GM23338 (cell line): ENCODE measurements at places on chromosomes 3 and 15. TPM values are rescaled to one million over a fixed set of nuclear protein-coding genes. Genes with fewer than 3 reads are reported as not detected.
A peak's percentile ranks its signal among the peaks of the same experiment; 100 is the strongest.

- DNase-seq, result no peak
Observed at GRCh38 chr3:30476368-30477084, 129.9 kb upstream of the TGFBR2 start.

DNA sequence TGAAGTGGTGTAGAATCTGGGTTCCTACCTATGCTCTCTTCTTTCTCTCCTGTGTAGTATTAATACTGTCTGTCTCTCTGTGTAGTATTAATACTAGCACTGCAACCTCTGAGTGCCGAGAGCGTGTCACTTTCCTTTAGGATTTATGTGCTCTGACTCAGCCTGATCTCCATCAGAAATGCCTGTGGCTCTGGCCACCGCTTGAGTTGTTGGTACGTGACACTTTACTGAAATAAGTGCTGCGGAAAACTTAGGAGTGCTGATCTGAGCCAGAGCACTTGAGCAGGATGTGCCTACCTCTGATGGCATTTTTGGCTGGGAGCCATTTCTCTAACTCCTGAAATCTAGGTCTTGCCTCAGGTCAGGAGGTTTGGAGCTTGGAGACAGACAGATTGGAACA is 807.4 kb downstream of the SQOR start:
- no peak for DNase-seq

DNA sequence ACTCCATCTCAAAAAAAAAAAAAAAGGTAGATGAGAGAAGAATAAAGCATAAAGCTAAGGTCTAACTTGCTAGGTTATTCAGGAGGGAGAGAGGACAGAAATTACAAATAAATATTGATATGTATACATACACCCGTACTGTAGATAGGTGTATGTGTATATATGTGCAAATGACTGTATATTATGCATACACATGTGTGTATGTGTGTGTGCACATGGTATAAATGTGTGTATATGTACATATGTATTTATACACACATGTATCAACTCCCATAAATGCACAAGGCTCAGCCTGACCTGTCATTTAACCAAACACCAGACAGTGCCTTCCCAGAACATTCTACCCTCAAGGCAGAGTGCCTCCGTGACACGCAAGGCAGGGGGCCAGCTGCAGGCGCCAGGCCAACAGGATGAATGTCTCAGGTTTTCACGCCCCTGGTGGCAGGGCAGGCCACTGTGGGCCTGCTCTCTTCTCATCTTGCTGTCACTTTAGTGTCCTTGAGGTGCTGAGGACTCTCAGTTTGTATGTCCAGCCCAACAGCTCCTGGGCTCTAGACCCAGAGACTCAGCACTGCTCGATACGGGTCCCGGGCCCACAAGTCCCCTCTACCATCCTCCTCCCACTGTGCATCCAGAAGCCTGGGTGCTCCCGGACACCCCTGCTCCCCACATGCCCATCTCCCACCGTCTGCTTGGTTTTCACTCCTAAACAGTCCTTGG is 40.4 kb downstream of the TM2D3 start:
- no peak for DNase-seq

GRCh38 chr3:48504051-48504946 is at the start of gene SHISA5:
Gene SHISA5, minus strand, starts transcription at chr3:48504174. Its CDS starts 80 bp downstream, at chr3:48504094.
- DNase-seq, result peak; percentile 73

GRCh38 chr3:195126056-195126605 is 144.8 kb downstream of the XXYLT1 start:
- DNase-seq, result no peak

DNA sequence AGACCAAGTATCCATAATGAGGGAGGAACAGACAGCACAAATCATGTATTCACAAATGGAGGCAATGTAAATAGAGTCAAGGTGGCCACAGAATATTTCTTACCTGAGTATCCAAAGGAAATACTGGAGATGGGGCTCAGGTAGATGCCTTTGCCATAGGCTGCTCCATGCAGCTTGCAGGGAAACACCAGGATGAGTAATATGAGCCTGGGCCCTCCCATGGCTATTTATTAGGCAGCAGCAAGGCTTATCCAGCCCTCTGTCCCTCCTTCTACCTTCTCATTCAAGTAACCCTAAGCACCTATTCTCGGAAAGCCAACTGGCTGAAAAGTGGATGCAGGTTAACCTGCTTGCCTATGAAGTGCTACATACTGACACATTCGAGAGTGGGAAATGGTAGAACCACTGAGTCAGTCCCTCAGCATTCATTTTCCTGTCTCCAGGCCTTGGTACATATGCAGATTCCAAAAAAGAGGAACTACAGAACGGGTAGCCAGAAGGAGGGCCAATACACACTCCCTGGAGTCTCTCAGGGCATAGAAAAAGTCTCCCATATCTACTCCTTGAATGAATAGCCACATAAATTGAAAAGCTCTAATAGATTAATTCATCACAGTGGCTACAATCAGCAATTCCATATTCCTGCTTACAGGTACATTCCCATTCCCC is 18.3 kb upstream of the PKM start:
- DNase-seq, result no peak

The SRGAP3 gene
- 8.6 and 9.4 TPM in 2 replicates for total RNA-seq

The OR5AC2 gene
- not detected in 2 replicates for total RNA-seq

The IL17RD gene
- total RNA-seq, result 79.6 and 104 TPM in 2 replicates
